ENCODE measurements at places on chromosomes 6 and 20.

- DNase-seq, result no peak
Observed at GRCh38 chr6:117677553-117678141, 2.4 kb downstream of the NUS1 start.

- no peak for DNase-seq
Observed at GRCh38 chr20:8424010-8424409, 291.9 kb downstream of the PLCB1 start.

DNA sequence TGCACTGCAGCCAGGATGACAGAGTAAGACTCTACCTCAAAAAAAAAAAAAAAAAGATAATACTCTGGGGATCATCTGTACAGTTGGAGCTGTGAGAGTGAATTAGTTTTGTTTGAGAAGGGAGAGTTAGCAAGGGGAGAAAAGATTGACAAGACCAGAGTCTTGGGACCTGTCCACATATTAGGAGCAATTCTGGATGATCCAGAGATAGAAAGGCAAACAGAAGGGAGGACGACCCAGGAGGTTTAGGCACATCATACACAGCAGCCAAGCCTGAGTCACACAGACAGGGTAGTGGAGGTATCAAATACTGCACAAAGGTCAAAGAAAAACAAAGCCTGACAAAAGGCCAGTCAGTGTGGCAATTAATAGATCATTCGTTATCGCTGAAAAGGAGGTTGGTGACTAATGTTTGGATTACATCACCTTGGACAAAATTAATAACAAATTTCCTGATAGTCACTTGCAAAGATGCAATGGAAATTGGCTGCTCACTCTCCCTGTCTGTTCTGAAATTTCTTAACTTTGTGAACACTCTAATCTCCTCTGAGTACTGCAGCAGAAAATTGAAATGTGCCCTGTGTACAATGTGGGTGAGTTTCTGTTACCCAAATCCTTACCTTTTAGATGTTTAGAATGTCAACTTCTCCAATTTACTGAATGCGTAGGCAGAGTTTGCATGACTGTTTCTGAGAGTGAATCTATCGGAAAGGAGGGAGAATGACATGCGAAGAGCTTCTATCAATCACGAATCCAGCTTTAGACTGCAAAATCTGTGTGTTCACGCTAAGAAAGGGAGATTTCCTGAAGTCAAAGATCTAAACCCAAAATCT, 105.4 kb downstream of the TSHZ2 start:
- no peak for DNase-seq

GRCh38 chr20:21512634-21513180, 1.2 kb downstream of the NKX2-2 start:
- DNase-seq, result no peak

GRCh38 chr20:44745598-44746366, at the start of gene KCNK15:
Gene KCNK15 (plus strand): TSS chr20:44745865. CDS start chr20:44745911, 46 bp downstream.
- DNase-seq, result no peak

DNA sequence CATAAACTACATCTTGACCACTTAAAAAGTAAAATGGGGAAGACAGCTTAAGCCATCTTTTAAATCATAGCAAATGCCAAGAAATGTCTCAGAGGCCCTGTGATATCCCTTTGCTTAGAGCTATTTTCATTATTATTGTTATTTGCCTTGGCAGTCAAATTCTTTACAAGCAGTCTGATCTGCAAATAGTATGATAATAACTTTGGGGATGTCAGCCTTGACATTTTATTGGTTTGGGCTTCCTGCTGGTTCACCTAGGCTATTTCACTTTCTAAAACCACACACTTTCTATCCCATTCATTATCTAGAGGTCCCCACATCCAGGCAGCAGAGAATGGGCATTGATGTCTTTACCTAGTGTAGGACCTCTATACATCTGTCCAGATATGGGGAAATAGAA, 125.1 kb downstream of the PDE7B start:
- DNase-seq, result no peak

GRCh38 chr6:119348748-119349360, 707 bp downstream of the MAN1A1 start:
- no peak for DNase-seq

DNA sequence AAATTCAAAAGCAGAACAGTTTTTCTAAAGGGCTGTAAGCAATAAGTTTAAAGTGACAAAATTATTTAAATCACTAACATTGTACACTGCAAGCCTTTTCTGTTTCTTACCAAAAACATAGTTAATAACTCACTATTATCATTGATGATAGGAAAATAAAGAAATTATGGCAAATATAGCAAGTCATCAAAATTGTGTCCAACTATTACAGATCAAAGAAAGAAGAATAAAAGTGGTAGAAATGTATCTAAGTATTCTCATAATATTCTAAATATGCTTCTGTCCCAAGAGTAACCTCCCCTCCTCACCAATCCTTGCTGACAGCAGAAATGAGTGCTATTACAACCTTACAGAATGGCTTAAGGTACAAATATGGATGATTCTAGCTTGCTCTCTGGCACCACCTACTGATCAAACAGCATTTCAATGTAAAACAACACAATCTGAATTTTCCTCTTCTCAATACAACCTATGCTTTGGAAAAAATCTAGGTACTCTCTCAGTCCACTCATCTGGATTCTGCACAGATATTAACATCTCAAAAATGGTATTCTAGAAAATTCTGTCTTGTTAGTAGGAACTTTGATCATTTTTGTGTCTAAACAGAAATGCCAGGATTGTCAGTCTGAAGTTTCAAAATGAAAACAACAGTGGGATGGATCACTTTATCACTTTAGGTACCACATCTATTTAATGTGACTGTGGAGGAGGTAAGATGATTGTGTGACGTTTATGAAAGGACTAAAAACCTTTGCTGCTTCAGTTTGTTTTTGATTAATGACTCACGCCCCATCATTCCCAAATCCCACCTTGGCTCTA, 40.9 kb downstream of the ZFP64 start:
- no peak for DNase-seq

DNA sequence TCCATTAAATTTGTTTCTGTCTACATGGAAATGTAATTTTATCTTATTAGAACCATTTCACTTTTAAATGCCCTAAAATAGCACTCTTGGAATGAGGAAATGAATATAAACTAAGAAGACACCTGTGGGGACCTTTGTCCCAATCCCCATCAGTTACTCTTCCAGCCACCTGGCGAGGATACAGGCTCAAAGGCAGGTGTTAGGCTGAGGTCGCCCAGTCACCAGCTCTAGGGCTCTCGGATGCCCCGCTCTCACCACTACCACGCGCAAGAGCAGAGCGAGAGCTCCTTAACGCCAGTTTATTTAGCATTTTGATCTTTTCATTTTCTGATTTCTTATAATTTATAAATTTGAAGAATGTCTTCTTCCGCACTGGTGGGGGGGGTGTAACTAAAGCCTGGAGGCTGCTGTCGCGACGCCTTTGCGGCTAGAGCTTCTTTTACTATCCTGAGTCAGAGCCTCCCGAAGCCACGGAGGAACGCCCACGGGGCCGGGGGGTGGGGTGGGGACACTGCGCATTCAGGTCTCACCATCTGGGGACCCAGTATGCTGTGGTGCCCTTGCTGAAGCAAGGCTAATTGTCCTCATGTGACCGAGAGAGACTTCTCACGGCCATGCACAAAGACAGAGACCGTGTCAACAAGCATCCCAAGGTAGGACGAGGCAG, 38.7 kb upstream of the AFDN start:
- DNase-seq, result no peak

DNA sequence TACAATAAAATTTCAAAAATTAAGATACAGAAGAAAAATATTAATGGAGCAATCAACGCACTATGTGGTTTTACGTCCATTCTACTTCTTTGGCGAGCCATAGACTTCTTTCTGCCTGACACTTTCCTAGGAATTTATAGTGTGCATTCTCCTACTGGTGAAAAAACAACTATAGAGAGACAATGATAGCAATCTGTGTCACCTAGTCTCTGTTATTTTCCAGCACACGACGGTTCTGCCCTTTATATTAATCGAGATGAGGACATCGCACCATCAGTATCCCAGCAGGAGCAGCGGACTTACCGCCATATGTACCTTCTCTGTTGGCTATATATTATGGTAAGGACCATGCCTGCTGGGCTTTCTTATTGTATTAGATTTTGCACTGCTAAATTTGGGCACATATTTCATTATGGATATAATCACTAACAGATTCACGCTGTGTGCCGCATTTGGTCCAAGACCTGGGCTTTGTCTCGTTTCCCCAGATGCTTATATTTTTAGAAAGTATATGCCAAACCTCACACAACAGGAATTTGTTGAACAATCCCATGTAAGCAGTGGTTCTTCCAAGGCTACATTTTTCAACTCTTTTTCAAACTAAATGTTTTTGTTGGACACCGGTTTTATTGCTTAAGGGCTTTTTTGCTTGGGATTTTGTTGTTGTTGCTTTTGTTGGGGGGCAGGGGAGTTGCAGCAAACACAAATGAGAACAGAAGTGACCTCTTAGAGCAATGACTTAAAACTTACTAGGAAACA, 166.4 kb downstream of the ADAT2 start:
- no peak for DNase-seq

DNA sequence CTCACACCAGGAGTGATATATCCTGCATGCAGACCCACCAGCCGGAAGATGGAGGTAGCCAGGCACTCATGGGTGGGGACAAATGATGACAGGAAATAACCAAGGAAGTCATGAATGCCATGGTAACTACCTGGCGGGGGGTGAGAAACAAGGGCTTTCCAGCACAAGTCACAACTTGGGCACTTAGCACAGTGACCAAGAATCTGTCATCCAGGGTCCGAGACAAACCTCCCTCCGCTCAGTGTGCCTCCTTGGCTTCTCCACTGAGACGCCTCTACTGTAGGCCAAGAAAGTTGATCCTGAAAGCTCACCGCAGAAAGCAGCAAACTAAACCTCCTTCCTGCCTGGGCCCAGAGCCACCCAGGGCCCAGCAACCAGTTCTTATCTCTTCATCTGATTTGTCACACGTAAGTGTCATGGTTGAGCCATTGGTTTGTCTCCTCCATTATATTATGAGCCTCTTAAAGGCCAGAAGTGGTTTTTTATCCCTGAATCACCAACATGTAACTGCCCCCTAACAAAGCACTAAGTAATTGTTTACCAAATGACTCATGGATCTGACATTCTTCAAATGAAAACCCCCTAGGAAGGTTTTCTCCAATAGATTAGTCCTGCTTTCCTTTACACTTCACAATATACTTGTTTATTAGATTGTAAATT, 84.3 kb upstream of the TAB2 start:
- DNase-seq, result no peak

Measured in occipital lobe (tissue), 3 donors.